Fibroblast of lung (primary cell): ENCODE measurements at places on chromosomes 2 and 18.

DNA sequence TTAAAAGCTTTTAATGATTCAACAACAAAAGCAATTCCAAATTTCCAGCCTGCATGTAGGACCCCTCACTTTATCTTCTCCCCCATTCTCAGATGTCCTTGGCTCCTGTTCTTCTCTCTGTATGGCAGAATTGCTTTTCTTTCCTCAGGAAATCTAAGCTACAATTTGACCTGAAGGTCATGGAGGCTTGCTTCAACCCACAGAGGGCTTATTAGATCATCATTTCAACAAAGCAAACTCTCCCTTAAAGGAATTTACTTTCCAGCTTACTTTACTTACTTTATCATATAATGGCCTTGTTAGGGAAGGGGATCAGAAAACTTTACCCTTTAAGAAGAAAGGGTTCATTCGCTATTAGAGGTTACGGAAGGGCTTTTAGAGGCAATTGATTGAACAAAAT, 211.5 kb downstream of the RAD51AP2 start:
- peak; percentile 17 for DNase-seq

GRCh38 chr2:842151-842803, 108.4 kb upstream of the SNTG2 start:
- DNase-seq, result no peak

DNA sequence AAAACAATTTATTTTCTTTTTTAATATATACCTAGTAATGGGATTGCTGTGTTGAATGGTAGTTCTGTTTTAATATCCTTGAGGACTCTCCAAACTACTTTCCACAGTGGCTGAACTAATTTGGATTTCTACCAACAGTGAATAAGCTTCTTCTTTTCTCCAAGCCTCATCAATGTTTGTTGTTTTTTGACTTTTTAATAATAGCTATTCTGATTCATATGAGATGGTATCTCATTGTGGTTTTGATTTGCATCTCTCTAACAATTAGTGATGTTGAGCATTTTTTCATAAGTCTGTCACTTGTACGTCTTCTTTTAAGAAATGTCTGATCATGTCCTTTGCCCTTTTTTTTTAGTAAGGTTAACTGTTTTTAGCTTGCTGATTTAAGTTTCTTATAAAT, 863.3 kb downstream of the CNTNAP5 start:
- DNase-seq, result peak; percentile 3

- peak; percentile 66 for DNase-seq
Measured at GRCh38 chr2:9205963-9206948, at the start of gene ASAP2. Gene ASAP2, plus strand, starts transcription at chr2:9206812. Its CDS starts 293 bp downstream, at chr2:9207105.

- DNase-seq, result no peak
Measured at GRCh38 chr2:29400930-29401653, 285.9 kb downstream of the CLIP4 start.

DNA sequence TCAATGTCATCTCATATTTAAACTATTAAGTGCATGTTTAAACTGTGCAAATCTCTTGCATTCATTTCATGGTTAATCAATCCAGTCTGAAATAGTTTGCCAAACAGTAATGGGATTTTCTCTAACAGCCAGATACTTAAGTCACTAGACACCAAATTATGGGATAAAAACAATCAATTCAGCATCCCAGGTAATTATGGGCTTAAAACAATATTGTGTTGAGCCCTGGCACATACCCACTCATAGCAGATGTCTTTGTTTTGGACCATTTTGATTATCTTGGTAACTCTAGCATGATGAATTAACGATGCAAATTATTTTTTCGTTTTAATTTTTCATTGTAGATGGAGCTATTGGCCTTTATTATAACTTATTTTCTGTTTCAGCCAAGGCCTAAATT, 118.5 kb upstream of the CD302 start:
- DNase-seq, result no peak

- no peak for DNase-seq
Measured at GRCh38 chr2:128793404-128793803, 474.7 kb upstream of the HS6ST1 start.

GRCh38 chr18:47120428-47120827, 29.9 kb downstream of the HDHD2 start:
- DNase-seq, result no peak

DNA sequence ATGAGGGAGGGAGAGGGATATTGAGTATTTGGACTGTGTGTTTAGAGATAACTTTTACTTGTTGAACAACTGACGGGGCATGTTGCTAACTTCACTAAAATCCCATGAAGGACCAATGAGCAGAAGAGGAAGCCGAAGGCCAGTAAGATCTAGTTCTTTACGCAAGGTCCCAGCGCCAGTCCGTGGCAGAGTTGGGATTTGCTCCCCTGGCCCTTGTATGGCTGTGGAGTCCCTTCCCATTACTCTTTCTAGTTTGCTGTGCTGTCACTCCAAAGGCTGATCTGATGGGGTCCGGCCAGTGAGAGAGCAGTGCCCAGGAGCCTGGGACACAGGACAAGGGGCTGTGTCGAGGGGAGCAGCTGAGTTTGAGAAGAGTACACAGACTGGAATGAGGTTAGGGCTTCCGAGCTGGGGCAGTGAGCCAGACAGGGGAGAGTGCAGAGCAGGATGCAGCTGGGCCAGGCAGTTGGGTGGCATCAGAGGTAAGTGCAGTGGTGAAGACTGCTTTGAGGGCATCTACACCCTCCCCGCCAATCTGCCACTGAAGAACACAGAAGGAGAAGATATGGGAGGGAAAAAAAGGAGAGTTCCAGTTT, 692.9 kb upstream of the HS6ST1 start:
- DNase-seq, result no peak

- no peak for DNase-seq
Measured at GRCh38 chr2:72897785-72898584, 10.8 kb downstream of the SPR start.

DNA sequence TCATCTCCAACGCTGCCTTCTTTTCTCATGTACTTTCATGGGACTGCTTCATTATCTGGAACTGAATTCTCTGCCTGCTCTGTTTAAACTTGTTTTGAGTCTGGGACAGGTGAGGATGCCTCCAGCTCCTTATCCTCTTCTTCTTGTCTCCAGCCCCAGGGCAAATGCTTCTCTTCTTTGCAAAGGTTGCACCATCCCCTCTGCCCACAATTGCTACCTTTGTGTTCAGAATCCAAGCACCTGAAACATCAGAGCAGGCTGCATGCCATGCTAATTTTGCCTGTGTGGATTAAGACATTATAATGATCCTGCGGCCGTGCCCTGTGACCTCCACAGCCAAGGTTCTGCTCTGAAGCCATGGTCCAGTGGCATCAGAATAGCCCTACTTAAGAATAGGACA, 309.5 kb downstream of the EPHA4 start:
- no peak for DNase-seq

DNA sequence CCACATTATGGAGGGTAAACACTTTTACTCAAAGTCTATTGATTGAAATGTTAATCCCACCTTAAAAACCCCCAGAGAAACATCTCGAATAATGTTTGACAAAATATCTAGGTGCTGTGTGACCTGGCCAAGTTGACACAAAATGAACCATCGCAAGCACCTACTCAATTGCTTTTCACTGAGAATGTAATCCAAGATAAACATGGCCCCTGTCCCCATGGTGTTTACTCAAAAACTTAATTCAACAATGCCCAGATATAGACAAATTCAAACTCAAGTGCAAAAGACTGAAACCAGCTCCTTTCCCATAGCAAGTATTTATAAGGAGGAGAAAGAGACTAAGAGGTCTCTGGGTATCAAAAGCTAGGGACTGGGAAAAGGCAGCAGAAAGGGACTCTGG, 15.0 kb upstream of the ACMSD start:
- DNase-seq, result no peak

GRCh38 chr18:75496151-75496550, 68.6 kb upstream of the SMIM21 start:
- DNase-seq, result no peak

DNA sequence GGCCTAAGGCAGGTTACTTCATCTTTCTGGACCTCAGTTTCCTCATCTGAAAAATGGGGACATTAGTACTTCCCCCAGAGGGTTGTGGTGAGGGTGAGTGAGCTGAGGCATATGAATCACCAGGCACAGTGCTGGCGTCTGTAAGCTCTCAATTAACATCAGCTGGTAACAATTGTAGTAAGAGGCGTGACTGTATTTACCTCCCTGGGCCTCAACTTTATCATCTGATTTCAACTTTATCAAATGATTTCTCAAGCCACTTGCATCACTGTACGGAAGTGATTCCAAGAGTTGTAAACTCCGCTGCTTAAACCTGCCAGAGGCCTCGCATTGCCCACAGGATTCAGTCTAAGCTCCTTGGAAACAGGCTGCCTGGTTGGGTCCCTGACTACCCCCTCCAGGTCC, 53.6 kb upstream of the PKDCC start:
- DNase-seq, result peak; percentile 53

DNA sequence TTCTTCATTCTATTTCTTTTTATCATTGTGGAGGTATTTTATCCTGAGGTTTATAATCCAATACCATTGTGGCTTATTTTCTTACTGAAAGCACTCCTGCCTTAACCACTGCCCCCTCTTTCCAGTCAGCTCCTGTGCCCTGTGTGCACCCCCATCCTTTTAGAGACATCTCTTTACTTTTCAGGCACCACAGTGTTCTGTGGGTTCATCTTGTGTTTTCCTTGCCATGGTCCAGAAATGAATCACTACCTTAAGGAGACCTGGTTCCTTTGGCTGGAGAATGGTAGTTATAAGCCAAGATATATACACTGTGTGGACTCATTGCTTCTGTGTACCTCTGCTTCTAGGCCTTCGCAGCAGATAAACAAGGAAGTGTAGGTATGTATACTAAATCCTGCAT, 278.3 kb downstream of the PTGR3 start:
- DNase-seq, result peak; percentile 42

DNA sequence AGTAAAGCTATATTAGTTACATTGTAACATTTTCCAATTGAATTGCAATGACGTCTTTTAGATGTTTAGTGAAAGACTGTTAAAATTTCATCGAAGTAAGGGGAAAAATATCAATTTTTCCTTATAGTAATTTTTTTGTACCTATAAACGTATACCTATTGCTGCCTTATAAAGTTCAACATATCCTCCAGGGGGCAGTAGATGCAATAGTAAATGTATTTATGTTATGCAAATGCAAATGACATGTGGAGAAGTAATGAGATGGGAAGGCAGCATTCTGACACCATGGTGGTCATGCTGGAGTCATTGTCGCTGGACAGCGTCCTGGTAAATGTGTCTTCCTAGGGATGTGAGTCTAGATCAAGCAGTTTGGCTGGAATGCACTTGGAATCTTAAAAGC, 38.7 kb downstream of the MSTN start:
- DNase-seq, result peak; percentile 59
